ENCODE measurements at places on chromosomes 7 and 10.
A peak's percentile ranks its signal among the peaks of the same experiment; 100 is the strongest.

- no peak for DNase-seq
These were observed 116.1 kb downstream of the GPR37 start for GRCh38 chr7:124649397-124650014.

- peak; percentile 98 for DNase-seq
These were observed 20.5 kb upstream of the COL1A2 start for GRCh38 chr7:94374231-94374630.

DNA sequence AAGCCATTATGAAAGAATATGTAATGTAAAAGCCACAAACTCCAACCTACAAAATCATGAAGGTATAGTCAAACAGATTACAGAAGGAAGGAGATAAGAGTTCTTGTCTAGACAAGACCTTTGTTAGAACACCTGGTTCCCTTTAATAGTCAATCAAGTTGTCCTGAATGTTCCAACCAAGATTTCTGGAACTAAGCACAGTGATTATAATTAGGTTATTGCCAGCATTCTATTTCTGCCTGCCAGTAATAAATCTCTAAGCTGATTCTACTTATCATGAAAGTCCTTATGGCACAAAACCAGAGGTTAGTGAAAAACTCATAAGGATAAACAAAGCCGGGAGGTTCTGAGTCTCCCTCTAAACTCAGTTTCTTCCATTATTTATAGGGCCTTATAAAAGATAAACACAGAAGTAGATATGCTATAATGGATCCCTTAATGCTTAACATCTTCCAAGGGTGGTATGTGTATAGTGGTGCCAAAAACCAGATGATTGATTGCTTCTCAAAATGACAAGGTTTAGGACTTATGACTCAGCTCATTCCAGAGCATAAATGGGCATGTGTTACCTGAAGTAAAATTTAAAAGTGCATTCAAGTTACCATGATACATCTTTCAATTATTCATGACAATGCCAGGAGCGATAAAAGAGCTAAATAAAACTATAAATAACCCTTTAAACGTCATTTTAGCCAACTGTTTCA lies 237.2 kb downstream of the CSTF2T start:
- peak; percentile 11 for DNase-seq

- no peak for DNase-seq
These were observed 3.2 kb downstream of the HOXA11 start for GRCh38 chr7:27181795-27182275.

- peak; percentile 11 for DNase-seq
These were observed 17.0 kb downstream of the AGK start for GRCh38 chr7:141568227-141568626.

DNA sequence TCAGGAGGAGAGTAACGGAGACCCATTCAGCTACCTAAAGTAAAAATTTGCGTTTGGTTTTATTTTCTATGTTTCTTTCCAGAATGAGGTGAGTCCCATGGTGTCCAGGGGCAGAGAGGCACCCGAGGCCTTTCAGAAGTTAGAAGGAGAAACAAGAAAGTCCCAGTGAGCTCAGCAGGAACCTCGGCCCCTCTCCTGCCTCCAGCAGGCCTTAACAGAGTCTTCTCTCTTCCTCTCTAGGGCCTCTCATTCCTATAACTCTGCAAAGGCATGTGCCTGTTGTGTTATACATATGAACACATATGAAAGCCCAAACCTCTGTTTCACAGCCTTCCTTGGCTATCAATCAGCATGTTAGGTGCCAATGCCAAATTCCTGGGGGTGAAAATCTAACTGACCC lies 20.8 kb upstream of the IKZF1 start:
- DNase-seq: no peak

- DNase-seq: no peak
These were observed 22.7 kb downstream of the FAM53B start for GRCh38 chr10:124721330-124722045.

GRCh38 chr10:7102084-7102483 lies 308.8 kb downstream of the SFMBT2 start:
- no peak for DNase-seq

DNA sequence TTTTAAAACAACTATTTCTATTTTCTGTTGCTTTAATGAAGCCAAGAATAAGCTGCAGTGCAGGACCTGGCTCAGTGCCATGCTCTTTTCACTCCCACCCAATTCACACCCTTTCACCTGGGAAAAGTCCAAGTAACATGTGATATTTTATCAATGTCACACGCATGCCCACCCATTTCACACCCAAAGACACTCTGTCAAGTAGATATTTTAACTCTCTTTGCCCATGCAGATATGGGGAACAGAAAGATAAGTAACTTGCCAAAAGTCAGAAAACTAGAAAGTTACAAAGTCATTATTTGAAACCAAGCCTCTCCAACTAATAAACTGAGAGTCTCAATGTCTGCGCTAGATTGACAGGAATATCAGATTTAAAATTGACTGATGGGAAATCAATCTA lies 706.7 kb upstream of the PHF14 start:
- DNase-seq: no peak

DNA sequence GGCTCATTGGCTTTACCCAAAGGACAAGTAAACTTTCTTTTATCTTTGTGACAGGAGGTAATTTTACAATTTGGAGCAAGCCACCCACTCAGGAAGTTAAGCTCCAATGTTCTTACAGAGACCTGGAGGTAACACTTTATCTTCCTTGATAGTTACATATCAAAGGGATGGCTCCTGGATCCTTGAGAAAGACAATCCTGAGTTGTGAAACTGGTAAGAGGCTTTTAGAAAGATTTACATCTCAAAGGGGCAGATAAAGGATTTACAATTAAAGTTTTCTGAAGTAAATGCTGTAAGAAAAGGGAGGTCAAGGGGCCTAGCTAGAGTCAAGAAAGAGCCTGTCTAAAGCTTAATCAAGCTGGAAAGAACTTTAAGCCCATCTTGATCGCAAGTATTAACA lies 124.4 kb upstream of the ZNF804B start:
- DNase-seq: no peak

- peak; percentile 49 for DNase-seq
These were observed 48.3 kb upstream of the PAX2 start for GRCh38 chr10:100697070-100697469.

DNA sequence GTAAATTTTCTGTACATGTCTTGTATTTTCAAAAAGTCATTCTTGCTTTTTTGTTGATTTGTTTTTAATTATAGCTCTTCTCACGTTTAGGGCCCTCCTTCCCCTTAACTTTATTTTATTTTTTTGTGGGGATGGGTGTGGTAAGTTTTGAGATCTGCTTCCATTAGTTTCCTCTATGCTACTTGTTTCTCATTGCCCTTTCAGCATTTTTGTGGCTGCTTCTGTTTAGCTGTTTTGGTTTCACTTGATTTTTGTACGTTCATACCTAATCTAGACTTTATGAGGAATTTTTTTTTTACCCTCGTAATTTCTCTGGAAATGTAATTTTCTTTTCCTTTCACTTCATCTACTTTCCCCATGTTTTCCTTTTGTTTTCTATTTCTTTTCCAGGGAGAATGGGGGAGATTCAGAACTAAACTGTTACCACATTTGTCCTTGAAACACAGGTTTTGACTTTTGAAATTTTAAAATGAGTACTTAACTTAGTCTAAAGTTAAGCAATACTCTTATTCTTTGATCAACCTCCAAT lies 80.8 kb downstream of the ATRNL1 start:
- DNase-seq: no peak

GRCh38 chr10:123552760-123553554 lies 113.2 kb upstream of the GPR26 start:
- no peak for DNase-seq

- DNase-seq: peak; percentile 71
These were observed 461.9 kb upstream of the KLF6 start for GRCh38 chr10:4246881-4247358.

- DNase-seq: no peak
These were observed 1.1 kb downstream of the KEL start for GRCh38 chr7:142960955-142961512.

DNA sequence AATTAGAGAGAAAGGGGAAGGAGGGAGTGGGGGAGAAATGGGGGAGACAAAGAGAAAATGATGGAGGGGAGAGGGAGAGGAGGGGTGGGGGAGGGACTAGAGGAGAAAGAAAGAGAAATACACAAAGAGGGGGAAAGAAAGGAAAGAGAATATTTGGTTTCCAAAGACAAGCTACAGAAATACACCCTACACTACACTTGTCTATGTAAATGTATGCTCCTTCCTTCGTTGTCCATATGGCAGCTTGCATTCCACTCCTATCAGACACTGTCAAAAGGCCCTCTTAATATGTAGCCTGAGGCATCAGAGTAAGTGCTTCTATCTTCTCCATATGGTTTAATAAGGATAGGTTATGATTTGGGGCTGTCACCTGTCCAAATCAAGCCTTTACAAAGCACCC lies 92.8 kb upstream of the FEZF1 start:
- no peak for DNase-seq

DNA sequence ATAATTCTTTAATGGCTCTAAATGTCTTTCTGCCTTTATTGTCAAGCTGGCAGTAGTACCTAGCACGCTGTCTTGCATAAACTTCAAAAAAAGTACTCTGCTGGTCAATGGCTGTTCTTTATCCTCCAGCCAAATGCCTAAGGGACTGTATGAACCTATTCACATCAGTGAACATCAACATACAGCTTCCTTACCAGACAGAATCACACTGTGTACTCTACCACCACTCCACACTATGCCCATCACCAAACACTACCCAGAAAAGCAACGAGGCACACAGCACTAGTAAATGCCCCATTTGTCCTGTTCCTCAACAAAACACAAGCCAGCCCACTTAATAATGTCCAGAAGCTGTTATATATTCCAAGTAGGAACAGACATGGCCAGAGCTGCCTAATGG lies 127.5 kb downstream of the SGMS1 start:
- DNase-seq: no peak

DNA sequence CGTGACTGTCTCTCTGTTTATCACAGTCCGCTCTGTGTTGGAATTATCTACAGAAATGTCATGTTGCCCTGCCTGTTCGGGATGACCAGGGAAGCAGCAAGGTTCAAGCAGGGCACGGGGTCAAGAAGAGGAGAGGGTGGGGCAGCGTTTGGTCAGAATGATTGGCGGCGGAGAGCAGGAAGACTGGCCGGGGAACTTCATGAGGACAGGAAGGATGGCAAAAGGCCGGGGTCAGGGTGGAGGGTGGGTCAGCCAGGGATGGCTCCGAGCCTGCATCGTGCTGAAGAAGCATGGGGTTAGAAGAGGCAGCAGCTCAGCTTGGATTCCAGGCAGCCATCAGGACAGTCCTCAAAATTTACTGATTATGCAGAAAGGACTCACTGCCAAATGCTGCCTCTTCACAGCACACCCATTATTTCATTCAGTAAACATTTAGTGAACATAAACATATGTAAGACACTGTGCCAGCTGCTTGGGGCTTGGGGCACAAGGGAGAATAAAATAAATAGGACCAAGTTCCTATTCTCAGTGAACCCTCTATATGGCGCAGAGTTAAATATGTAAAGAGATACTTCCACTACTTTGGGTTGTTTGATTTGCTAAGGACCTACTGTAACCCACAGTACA lies 42.8 kb downstream of the WNT2 start:
- DNase-seq: no peak

DNA sequence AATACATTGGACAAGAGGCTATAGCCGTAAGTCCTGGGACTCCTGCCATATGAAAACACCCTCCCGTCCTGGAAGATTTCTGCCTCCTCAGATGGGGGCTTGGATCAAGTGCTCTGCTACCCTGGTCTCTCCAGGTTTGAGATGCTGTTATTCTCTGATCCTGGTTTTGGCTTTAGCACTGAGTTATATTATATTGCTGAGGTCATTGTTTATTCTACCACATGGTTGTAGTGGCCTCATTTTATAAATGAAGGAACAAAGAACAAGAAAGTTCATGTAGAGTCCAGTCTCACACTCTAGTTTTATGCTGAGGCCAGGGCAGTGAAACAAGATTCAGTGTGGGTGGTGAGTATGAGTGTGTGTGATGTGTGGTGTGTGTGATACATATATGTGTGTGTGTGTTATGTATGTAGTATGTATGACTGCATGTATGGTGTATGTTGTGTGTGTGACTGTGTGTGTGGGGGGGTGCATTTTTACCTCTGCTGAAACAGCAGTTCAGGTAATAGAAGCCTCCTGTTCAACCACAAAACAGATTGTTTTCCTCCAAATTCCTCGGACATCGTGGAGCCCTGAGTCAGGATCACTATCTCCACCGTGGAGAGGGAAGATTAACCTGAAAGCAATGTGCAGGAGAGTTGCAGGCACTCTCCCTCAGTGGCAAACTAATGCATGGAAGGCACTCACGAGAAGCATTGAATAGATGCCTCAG lies 80.7 kb downstream of the C7orf25 start:
- DNase-seq: peak; percentile 50
